ENCODE measurements at places on chromosomes 7 and 10.

DNA sequence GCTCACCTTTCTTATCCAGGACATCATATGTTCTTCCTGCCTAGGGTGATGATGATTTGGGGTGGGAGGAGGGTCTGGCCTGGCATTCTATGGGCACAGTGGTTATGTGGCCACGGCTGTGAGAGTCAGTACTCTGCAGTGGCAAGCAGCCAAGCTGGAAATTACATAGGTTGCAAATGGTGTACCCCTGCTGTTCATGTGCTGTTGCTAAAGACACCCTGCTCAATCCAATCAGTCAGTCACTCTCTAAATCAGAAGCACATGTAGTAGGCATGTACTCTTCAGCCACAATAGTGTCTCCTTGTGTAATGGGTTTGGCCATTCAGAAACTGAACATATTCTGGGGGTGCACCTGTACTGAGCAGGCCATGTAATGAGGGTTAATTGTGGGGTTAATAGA, 449.1 kb upstream of the ANKRD30A start:
- DNase-seq, result no peak

- DNase-seq, result no peak
Measured at GRCh38 chr10:78794736-78795455, 273.9 kb upstream of the ZMIZ1 start.

GRCh38 chr7:40301486-40302068, 166.8 kb downstream of the SUGCT start:
- no peak for DNase-seq

GRCh38 chr10:58350619-58351323, 16.0 kb downstream of the UBE2D1 start:
- peak; percentile 14 for DNase-seq

GRCh38 chr10:104099269-104099668, 13.6 kb upstream of the COL17A1 start:
- DNase-seq, result no peak

- no peak for DNase-seq
Measured at GRCh38 chr7:23207021-23207420, 25.2 kb downstream of the NUP42 start.

GRCh38 chr10:62638062-62638477, 166.4 kb upstream of the ADO start:
- no peak for DNase-seq

DNA sequence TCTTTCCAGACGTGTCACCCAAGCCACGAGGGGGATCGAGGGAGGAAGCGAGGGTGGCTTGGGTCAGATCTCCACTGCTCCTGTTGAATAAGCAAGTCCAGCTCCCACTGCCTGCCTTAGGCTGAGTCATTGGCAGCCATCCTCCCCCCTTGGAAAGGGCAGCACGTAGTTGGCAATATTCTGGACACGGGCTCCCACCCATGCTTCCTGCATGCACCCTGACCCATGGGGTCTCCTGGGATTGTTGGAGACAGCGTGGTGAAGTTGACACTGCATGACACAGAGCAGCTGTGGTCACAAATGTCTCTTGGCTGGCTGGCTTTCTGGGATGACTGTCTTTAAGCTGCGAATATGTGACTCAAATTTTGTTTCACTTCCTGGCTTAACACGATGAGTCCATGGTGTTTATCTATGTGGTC, 11.2 kb downstream of the BTBD16 start:
- DNase-seq, result no peak

DNA sequence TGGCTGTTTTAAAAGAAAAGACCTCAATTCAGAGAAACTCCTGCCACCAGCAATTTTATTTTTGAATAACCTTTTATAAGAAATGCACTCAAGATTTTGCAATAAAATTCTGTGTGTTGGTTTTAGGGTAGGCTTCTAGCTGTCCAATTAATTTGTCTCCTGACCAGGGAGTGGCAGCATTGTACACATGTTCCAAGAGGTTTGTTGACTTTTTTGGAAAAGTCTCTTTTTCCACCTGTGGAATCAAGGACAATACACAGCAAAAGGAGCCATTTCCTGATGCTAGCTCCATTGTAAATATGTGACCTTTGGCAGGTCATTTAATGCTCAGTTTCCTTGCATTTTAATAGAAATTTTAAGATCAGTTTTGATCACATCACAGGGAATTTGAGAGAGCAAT, 1.8 kb downstream of the GIMAP5 start:
- DNase-seq, result no peak

- no peak for DNase-seq
Measured at GRCh38 chr7:144438759-144439158, 35.3 kb upstream of the NOBOX start.

DNA sequence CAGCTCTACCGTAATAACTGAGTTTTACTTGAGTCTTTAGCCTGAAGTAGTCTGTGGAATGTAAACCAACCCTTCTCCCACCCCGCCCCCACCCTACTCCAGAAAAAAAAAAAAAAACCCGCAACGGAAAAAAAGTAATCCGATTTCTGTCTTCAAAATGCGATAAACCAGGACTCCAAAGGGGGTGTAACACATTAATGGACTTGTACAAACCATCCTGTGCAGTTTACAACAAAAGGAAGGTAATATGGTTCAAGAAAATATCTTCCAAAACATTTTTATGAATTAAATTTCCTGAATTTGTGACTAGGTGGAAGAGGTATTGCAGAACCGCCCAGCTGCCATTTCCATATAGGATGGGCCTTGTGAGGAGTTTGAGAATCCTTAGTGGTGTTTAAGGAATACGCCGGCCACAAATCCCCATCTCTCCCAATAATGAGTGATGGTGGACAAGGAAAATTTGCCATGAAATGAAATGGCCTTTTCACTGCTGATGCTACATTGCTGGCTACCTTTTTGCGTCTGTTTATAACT, 10.6 kb downstream of the SKIDA1 start:
- no peak for DNase-seq

- no peak for DNase-seq
Measured at GRCh38 chr7:42573881-42574672, 337.1 kb upstream of the GLI3 start.

DNA sequence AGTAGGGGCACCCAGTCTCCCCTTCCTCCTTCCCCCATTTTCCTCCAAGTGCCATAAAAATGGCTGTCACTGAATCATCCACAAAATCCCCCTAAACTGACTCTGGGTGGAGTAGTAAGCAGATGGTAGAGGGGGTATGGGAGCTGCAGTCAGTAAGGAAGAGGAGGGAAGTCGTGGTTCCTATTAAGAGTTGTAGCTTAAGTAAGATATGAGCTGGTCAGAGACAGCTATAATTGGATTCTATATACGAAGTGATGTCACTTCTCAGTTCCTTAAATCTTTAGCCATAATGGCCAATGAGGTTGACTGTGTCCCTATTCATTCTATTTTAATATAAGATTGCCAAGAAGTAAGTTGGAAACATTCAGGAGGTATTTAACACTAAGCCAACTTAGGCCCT, 131.7 kb downstream of the SLC16A9 start:
- DNase-seq, result no peak

DNA sequence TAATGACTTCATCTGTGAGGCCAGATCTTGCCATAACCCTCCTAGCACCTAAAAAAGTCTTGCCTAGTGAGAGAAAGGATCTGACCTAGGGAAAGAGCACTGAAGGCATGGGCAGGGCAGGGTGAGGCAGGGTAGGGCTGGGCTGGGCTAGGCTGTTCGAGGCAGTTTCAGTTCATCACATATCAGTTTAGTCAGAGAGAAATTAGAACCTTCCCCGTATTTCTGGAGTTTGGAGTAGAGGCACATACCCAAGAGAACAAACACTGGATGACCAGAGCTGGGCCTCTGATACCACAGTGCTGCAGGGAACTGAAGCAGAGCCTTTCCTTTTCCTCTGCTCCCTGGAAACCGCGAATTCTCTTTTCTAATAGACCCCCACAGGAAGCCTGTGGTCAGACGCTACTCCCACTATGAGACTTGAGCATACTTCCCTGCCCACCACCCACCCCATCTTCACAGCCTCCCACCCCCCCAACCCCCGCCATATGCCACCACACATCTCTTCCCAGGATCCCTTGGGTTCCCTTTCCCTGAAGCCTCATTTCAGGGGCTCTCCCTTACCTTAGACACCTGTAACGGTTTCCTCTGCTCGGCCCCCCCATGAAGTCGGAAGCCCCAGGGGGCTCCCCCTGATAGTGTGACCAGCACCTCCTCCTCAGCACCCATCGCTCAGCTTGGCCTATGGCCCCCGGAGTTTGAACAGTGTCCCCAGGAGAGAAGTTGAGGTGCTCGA, 406 bp downstream of the SYNPO2L start:
- no peak for DNase-seq

DNA sequence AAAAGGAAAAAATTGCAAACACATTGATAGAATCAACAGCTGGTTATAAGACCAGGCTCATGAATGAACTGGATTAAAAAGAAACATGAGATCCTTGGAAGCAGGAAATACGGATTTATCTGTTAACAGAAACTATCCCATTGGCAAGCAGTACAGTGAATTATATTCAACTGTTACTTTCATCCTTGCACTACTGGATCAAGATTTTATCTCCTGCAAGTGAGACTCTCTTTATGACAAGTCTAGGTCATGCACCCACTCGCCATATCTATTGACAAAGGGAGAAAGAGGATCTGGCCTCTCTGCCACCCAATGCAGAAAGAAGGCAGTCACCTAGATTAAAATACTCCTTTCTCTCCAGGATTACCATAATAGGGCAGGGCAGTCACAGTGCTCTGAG, 41.4 kb downstream of the CSTF2T start:
- DNase-seq, result no peak

- DNase-seq, result no peak
Measured at GRCh38 chr10:73894245-73894971, 16.5 kb upstream of the PLAU start.

GRCh38 chr10:122515588-122516231, 44.8 kb upstream of the DMBT1 start:
- DNase-seq, result no peak

GRCh38 chr10:95475827-95476468, 85.2 kb downstream of the SORBS1 start:
- DNase-seq, result peak; percentile 76

- no peak for DNase-seq
Measured at GRCh38 chr10:121059351-121059750, 208.2 kb downstream of the WDR11 start.

- DNase-seq, result peak; percentile 19
Measured at GRCh38 chr7:158386866-158387545, 200.6 kb downstream of the PTPRN2 start.

DNA sequence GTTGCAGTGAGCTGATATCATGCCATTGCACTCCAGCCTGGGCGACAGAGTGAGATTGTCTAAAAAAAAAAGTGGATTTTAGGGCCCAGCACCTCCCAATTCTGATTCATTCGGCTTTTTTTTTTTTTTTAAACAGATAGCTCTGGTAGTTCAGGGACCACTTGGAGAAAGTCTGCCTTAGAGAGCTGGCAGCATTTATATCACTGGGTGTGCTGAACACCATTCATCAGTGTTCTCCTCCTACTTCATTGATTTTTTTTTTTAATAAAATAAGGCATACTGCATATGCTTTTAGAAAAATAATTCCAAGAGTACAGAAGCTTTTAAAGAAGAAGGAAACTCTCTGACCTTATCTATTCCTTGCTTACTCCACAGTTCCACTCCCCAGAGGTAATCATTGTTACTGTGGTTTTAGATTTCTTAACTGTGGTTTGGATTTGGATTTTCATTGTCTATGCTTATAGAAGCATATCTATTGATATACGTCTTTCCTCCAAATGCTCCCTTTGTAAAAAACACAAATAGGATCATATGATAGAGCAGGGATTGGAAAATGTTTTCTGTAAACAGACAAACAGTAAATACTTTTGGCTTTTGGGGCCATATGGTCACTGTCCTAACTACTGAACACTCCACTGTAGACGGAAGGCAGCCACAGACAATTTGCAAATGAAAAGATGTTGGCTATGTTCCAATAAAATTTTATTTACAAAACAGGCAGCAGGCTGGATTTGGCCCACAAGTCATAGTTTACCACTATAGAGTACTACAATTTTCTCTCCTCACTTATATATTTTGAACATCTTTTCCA, 21.1 kb upstream of the SAR1A start:
- no peak for DNase-seq

DNA sequence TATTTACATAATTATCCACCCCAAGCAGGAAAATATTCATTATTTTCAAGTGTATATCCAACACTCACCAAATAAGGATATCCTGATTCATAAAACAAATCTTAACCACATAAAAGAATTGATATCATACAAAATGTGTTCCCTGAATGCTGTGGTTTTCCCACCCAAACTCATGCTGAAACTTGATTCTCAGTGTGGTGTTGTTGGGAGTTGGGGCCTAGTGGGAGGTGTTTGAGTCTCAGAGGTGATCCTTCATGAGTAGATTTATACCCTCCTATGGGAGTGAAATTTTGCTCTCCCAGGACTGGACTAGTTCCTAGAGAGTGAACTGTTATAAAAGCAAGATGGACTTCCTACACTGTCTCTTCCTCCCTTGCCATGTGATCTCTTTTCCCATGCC, 1028.3 kb downstream of the SORCS1 start:
- no peak for DNase-seq

DNA sequence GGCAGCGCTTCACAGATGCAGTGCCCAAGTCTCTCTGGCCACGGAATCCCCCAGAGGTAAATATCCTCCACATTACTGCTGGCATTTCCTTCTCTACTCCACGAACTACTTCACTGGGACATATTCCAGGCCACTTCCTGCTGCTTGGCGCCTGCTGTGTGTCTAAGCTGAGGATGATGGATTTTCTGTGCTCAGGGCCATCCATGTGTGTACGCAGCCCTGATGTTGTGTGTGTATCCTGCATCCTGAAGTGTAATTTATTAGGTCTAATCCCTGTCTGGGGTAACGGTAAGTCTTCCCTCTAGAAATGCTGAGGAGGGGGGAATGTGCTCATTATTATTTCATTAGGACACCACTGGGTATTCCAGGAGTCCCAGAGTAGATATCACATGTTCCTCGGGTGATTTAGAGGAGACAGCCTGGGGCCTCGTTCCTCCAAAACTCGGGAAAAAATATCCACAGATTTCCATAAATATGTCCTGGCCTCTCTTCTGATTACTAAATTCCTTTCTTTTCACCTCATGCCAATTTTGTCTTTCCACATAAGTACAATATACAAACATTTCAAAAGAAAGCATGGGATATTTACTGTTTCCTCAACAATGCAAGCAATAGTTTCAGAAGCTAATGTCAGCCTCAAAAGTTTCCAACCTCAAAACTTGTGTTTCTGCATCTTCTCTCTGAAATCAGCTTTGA, 25.5 kb upstream of the HABP2 start:
- no peak for DNase-seq

- no peak for DNase-seq
Measured at GRCh38 chr7:3234051-3234450, 67.0 kb upstream of the SDK1 start.

- no peak for DNase-seq
Measured at GRCh38 chr10:21532694-21533466, 1.2 kb upstream of the MLLT10 start.

Measured in NCI-H146 (cell line).